ENCODE measurements at places on chromosomes 5 and 9.

DNA sequence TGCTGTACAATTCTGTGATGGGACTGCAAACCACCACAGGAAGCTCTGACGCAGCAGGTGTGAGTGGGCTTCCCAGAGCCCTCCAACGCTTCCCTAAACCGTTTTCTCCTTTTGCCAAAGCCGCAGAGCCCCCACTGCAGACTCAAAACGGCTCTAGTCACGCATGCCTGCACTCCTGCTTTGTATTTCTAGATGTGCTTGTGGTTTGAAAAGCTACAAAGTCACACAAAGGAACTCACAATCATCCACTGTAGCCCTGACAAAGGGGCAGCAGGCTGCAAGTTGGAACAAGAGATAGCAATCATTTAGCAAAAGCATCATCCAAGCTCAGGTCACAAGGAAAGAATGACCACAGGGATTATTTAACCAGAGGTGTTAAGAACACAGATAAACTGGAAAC lies 79.3 kb downstream of the PTPN3 start:
- no peaks in the 10 kb centered on the region for H3K36me3 ChIP-seq
- no peak overlapping the region for H3K27ac ChIP-seq
- H3K4me3 ChIP-seq = no peak overlapping the region
- DNase-seq = no peak
- H3K4me1 ChIP-seq = no peaks in the 10 kb centered on the region

GRCh38 chr5:111580956-111581355 lies 68.6 kb upstream of the STARD4 start:
- no peak for DNase-seq
- no peak overlapping the region for H3K4me3 ChIP-seq
- H3K4me1 ChIP-seq = no peaks in the 10 kb centered on the region
- H3K27ac ChIP-seq = no peak overlapping the region

DNA sequence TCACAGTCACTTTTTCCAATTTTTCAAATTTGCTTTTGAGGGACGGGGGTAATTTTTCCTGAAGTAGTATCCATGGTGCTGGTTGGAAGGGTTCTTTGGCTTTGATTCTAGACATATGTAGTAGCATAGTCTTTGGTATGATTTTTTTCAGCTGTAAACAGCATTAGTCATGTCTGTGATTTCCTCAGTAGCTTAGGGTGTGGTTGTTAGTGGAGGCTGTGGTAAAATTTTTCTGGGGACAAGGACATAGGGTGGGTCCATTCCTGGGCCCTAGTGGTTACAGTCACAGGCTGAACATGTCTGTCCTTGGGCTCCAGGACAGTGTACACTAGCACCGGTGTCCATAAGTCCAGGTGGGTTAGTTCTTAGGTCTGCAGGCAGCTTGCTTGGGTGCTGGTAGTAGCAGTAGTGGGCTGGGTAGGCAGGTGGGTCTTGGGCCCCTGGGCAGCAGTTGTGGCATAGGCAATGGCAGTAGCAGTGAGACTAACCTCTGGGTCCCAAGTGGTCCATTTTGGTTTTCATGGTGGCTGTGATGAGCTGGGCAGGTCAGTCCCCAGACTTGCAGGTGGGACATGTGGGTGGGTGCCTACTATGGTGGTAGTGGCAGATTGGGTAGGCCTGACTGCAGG lies 100.0 kb upstream of the CXCL14 start:
- H3K36me3 ChIP-seq = no peaks in the 10 kb centered on the region
- no peak overlapping the region for H3K27ac ChIP-seq
- no peaks in the 10 kb centered on the region for H3K4me1 ChIP-seq
- H3K4me3 ChIP-seq = no peak overlapping the region
- no peaks in the 10 kb centered on the region for H3K27me3 ChIP-seq

DNA sequence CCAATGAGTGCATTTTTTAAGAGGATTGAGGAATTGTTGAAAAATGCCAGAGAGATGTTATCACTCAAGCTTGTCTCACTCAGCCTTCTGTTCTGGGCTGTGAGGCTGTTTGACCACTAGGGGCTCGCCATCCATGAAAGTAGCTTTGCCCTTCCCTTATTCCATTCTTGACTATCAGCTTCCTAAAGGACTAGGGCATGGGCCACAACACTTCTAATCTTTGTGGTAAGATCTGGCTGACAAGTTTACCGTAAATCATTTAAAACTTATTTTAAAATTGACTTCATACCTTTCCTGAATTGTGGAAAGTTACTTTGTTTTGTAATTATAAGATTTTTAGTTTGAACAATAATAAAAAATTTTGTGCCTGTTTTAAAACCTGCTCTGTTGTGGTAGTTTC lies 49.5 kb downstream of the TJP2 start:
- H3K4me1 ChIP-seq = no peaks in the 10 kb centered on the region
- no peaks in the 10 kb centered on the region for H3K36me3 ChIP-seq
- H3K27ac ChIP-seq = no peak overlapping the region
- no peak for DNase-seq
- no peaks in the 10 kb centered on the region for H3K27me3 ChIP-seq

GRCh38 chr9:35333551-35333950 lies 156.4 kb upstream of the RUSC2 start:
- no peaks in the 10 kb centered on the region for H3K36me3 ChIP-seq
- no peaks in the 10 kb centered on the region for H3K27me3 ChIP-seq
- H3K4me1 ChIP-seq = no peaks in the 10 kb centered on the region
- DNase-seq = no peak
- H3K4me3 ChIP-seq = no peak overlapping the region

DNA sequence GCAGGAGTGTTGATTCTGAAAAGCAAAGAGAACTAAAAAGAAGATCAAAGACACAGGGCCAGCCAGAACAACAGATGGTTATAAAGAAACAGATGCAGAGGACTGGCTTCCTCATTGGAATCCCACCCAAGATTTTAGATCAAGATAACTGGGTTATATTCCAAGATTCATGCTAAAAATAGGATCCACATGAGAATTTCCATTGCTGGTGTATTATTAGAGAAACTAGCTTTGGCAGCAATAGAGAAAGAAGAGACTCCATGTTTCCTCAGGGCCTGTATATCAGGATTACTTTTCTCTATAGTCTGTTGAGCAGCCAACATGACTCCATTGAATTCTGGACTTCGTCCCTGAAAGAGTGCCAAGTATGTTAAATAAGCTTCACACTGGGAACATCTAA lies 367.3 kb downstream of the TUSC1 start:
- no peaks in the 10 kb centered on the region for H3K36me3 ChIP-seq
- DNase-seq = no peak
- H3K4me3 ChIP-seq = no peak overlapping the region
- H3K27me3 ChIP-seq = no peaks in the 10 kb centered on the region
- H3K27ac ChIP-seq = no peak overlapping the region

DNA sequence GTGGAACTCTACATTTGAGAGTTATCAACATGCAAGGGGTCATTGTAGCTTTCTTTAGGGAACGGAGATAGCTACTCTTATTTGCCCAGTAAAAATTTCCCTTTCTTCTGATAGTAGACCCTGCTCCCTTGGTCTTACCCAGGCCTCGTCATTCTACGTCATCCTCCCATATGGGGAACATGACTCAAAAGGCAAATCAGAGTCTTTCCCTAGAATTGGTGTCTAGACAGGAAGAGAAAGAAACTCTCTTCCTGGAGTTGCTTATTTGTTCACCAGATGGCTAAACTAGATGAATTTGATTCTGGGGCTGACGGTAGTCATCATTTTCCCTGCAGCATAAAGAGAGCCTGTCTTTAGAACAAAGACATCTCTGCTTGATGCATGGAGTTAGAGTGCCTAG lies 12.2 kb upstream of the SLC38A9 start:
- no peaks in the 10 kb centered on the region for H3K36me3 ChIP-seq
- DNase-seq = no peak
- no peaks in the 10 kb centered on the region for H3K27me3 ChIP-seq
- H3K4me3 ChIP-seq = no peak overlapping the region
- no peaks in the 10 kb centered on the region for H3K4me1 ChIP-seq

DNA sequence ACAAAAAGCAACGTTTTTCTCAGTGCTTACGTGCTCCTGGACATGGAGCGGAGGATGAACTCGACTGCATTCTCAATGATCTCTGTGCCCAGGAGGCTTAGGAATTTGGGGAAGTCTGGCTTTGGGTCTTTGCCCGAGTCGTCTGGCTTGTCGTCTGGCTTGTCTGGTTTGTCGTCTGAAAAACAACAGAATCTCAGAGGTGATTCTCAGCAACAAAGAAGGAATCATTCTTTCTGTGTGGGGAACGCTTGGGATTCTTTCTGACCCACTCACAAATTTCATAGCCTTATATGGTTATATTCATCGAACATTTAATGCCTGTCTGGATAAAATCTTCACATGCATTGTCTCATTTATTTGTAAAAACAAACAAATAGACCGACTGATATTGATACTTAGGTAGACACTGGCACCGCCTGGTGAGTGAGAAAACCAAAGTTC lies 4.7 kb downstream of the C5orf46 start:
- no peaks in the 10 kb centered on the region for H3K36me3 ChIP-seq
- no peaks in the 10 kb centered on the region for H3K4me1 ChIP-seq
- no peak overlapping the region for H3K27ac ChIP-seq

DNA sequence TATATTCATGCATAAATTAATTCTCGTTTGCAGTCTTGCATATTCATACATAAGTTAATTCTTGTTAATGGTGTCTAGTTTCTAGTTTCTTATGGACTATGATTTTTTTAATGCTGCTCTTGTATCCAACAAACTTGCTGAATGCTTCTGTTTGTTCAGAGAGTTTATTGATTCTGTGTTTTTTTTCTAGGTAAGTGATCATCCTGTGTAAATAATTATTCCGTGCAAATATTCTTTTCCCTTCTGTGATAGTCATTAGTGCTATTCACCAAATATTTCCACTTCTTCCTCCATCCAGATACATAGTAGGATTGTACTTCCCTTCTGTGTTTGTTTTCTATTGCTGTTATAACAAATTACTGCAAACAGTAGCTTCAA lies 35.8 kb upstream of the SHISAL2B start:
- H3K27me3 ChIP-seq = no peaks in the 10 kb centered on the region
- no peak for DNase-seq
- H3K36me3 ChIP-seq = no peaks in the 10 kb centered on the region
- H3K4me1 ChIP-seq = no peaks in the 10 kb centered on the region
- no peak overlapping the region for H3K4me3 ChIP-seq
- H3K27ac ChIP-seq = no peak overlapping the region

DNA sequence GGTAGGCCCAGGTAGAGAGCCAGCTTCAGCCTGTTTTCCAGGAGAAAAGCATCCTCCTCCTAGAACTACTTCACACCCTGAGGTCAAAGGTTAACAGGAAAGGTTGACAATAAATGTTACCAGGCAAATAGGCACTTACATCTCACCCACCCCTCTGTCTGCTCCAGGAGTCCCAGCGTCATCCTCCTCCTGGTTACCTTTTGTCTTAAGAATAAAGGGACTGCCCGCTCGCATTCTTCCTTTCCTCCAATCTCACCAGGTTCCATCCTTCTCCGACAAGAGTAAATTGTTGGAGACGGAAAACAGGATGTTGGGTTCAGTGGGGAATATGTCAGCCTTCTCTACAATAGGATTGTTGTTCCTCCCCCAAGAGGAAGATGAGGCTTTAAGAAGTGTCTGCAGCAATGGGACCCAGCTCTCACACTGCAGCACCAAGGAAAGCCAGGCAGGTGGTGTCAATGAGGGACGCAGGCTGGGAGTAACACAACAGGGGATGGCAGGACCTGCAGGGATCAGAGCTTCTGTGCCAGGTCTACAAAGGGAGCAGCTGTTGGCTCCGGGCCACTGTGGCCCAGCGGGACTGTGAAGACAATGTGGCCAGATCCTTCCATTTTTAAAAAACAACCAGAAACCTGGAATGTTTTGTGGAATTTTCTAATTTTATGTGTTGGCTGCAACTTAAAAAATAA lies 29.0 kb downstream of the FAT2 start:
- H3K27me3 ChIP-seq = no peaks in the 10 kb centered on the region
- no peak overlapping the region for H3K27ac ChIP-seq
- no peaks in the 10 kb centered on the region for H3K4me1 ChIP-seq
- H3K4me3 ChIP-seq = no peak overlapping the region

- no peaks in the 10 kb centered on the region for H3K27me3 ChIP-seq
- H3K36me3 ChIP-seq = peaks cover 5% of the 10 kb centered on the region
- no peak overlapping the region for H3K4me3 ChIP-seq
- no peak for DNase-seq
- H3K27ac ChIP-seq = no peak overlapping the region
These were observed 10.5 kb downstream of the DOCK2 start for GRCh38 chr5:169647566-169647965.

- H3K4me1 ChIP-seq = peaks cover 24% of the 10 kb centered on the region
- H3K36me3 ChIP-seq = no peaks in the 10 kb centered on the region
- H3K27me3 ChIP-seq = no peaks in the 10 kb centered on the region
- no peak for DNase-seq
- H3K4me3 ChIP-seq = no peak overlapping the region
- no peak overlapping the region for H3K27ac ChIP-seq
These were observed 19.2 kb upstream of the ZNF131 start for GRCh38 chr5:43101491-43101890.

DNA sequence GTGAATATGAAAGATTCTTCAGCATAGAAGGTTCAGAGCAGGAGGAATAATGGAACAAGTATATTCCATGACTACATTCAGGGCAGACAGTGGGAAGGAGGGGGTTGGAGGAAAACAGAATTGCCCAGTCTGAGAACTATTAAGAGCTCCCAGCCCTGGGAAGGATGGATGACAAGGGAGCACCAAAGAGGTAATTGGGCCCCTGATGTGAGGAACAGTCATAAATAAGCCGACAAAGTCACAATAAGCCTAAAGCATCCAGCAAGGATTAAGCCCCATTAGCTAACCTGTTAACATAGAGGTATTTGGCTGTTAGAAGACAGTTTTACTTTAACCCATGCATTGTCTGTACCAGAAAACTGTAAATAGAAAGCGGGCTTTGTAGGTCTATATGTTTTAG lies 348.7 kb upstream of the SEMA6A start:
- H3K27ac ChIP-seq = no peak overlapping the region
- no peaks in the 10 kb centered on the region for H3K36me3 ChIP-seq
- no peaks in the 10 kb centered on the region for H3K4me1 ChIP-seq
- no peaks in the 10 kb centered on the region for H3K27me3 ChIP-seq
- no peak for DNase-seq

GRCh38 chr9:130663977-130664250 lies 480 bp upstream of the PRDM12 start:
- no peak overlapping the region for H3K4me3 ChIP-seq
- H3K4me1 ChIP-seq = peaks cover 61% of the 10 kb centered on the region
- DNase-seq = no peak
- no peaks in the 10 kb centered on the region for H3K36me3 ChIP-seq
- peaks cover 84% of the 10 kb centered on the region for H3K27me3 ChIP-seq

GRCh38 chr9:132043708-132044107 lies 36.0 kb downstream of the MED27 start:
- H3K27ac ChIP-seq = no peak overlapping the region
- no peaks in the 10 kb centered on the region for H3K36me3 ChIP-seq
- H3K4me3 ChIP-seq = no peak overlapping the region
- no peaks in the 10 kb centered on the region for H3K4me1 ChIP-seq
- DNase-seq = no peak

DNA sequence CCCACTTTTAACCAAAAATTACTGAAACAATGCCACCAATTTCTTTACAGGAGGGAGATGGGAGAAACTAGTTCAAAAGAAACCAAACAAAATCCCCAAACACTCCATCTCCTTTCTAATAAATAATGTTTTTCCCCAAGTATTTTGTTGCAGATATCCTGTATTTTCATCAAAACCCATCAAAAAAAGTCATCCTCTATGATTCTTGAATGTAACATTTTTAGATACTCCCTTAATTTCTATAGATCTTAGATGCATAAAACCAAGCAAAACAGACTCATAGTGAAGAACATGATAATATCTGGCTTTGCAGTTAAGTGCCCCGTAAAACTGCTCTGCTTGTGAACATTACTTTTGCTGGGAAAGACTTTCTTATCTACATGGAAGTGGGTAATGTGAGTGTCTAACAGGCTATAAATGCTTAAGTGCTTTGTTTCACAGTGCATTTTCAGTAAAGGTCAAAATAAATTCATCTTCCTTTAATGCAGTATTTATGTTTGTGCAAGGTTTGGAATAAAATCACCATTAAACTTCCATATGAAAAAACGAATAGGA lies 77.3 kb upstream of the TBCA start:
- no peaks in the 10 kb centered on the region for H3K36me3 ChIP-seq
- no peak for DNase-seq
- no peak overlapping the region for H3K4me3 ChIP-seq
- H3K27ac ChIP-seq = no peak overlapping the region
- H3K4me1 ChIP-seq = peaks cover 6% of the 10 kb centered on the region

Data from CD4-positive, alpha-beta T cell (primary cell).